ENCODE measurements at places on chromosomes 5 and 9.

- no peak for DNase-seq
Observed at GRCh38 chr5:7181841-7182240, 214.1 kb upstream of the ADCY2 start.

DNA sequence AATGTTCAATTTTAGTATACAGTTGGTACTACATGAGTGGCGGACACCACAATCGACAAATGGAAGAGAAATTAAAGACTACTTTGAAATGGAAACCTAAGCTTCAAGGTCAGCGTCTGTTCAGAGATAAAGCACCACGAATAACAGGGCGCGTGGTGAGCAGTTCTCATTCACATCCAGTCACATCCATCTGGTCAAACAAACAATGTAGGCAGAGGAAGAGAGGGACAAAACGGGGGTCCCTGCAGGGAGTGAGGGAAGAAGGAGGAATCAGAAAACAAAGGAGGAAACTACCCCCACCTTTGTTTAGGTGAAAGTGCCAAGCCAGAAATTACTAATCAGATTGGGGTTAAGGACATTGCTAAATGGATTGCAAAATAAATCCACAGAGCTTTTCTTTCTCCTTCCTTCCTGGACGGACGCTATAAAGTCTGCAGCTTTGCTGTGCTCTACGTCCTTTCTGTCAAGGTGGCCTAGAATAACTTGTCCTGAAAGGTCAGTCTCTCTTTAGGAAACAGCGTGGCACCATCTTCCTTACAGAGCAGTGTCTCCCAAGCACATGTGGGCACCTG lies 138.6 kb downstream of the ENTREP1 start:
- DNase-seq, result no peak

GRCh38 chr5:121691478-121691877 lies 160.2 kb upstream of the FTMT start:
- DNase-seq, result no peak

GRCh38 chr5:170937072-170937471 lies 75.3 kb downstream of the RANBP17 start:
- DNase-seq, result no peak

GRCh38 chr9:70868661-70869652 lies 252.5 kb downstream of the TRPM3 start:
- no peak for DNase-seq

DNA sequence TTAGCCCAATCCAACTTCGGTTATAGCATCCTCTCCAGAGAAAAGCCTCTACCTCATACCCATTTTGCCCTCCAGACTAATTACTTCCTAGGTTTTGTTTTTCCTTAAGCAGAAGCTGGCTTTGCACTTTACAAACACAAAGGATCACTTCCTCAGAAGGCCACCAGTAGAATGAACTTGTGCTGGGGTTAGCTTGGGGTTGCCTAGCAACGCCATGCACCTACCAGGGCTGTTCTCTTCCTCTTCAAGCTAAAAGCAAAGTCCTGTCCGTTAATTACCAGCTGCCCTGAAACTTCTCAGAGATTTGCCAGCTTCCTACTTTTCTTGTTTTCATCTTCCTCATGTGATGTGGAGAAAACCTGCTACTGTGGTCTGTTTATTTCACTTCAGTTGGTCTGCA lies 132.0 kb upstream of the WWC1 start:
- DNase-seq, result no peak

GRCh38 chr5:73902327-73903051 lies 276.5 kb downstream of the ARHGEF28 start:
- no peak for DNase-seq

DNA sequence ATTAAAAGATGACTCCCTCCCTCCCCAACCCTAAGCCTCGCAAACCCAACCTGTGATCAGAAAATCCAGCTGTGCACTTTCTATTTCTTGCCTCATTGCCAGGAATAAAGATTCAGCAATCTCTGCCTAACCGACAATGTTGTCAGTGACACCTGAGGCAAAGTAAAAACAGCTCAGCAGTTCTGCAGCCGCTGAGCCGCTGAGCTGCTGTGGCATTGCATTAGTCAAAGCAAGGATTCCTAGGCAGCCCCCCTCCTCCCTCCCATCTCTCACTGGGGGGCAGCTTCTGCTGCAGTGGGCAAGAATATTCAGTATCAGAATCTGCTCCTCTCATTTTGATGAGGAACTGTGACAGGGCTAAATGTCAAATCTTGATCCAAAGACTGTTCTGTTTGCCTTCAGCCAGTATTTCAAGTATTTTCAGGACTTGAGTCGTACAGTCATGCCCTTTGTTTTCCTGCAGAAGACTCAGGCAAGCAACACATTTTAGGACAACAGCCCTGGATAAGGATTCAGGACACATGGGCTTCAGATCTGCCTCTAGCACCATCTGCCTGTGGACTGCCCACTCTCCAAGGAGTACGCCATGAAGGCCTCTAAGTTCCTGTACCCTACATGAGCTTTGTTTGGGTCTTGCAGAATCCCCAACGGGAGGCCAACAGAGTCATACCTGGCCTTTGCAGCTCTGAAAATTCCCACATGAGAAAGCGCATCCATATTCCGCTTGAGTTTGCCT lies 41.1 kb upstream of the DAP start:
- DNase-seq, result no peak

DNA sequence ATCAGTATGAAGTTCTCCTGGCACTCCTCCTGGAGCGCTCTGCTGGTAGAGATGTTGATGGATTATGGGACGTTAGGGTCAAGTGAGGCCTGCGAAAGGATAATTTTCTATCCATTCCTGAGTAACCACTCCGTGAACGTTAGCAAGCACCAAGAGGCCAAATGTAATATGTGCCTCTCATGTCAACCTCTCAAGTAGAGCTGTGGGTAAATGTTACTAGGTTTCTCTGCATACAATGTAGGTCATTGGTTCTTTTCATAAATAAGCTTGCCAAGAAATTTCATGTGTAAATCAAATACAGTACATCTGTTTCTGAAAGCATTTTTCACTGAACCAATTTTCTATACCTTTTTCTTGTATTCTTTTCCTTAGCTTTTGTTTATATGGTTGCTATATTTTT lies 126.3 kb downstream of the KDM4C start:
- no peak for DNase-seq

DNA sequence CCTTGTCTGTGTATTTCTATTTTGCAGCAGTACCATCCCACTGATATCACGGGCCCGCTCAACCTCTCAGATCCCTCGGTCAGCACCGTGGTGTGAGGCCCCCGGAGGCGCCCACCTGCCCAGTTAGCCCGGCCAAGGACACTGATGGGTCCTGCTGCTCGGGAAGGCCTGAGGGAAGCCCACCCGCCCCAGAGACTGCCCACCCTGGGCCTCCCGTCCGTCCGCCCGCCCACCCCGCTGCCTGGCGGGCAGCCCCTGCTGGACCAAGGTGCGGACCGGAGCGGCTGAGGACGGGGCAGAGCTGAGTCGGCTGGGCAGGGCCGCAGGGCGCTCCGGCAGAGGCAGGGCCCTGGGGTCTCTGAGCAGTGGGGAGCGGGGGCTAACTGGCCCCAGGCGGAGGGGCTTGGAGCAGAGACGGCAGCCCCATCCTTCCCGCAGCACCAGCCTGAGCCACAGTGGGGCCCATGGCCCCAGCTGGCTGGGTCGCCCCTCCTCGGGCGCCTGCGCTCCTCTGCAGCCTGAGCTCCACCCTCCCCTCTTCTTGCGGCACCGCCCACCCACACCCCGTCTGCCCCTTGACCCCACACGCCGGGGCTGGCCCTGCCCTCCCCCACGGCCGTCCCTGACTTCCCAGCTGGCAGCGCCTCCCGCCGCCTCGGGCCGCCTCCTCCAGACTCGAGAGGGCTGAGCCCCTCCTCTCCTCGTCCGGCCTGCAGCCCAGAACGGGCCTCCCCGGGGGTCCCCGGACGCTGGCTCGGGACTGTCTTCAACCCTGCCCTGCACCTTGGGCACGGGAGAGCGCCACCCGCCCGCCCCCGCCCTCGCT lies 1.9 kb downstream of the LRRC26 start:
- no peak for DNase-seq

- no peak for DNase-seq
Observed at GRCh38 chr9:109507421-109507838, 9.3 kb upstream of the PTPN3 start.

GRCh38 chr5:37554938-37555337 lies 175.8 kb downstream of the WDR70 start:
- DNase-seq, result no peak

DNA sequence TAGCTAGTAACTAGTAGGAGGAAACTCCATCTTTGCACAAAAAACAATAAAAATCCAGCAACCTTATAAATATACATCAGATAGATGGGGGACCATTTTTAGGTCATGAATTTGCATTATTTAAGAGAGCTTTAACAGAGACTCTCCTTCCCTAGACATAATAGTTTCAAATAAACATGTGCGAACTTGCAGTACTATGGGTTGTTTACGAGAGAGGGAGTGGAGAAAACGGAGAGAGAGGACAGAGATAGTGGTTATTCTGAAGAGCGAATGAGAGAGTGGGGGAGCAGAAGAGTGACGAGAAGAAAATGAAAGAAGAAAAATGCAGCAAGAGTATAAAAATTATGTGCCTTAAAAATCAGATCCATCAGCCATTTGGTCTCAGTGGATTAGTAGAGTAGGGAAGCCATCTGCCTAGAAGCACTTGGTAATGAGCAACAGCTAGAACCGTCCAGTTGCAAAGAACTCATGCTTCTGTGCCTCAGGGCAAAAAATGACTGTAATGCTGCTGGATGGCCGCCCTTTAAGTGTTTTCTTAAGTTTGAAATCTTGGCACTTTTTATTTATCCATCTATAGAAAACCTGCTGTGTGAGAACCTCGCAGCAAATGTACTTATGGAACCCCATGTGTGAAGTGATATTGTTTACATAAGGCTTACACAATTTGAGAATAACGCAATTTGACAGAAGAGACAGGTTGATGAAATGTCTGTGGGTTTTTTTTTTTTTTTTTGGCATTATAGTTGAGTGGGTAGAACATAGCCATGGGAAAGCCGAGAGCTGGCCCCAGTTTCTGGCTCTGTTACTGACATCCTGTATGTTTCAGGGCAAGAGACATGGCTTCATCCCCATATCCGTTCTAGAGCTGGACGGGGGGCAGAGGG lies 95.6 kb upstream of the ZNF608 start:
- DNase-seq, result no peak

DNA sequence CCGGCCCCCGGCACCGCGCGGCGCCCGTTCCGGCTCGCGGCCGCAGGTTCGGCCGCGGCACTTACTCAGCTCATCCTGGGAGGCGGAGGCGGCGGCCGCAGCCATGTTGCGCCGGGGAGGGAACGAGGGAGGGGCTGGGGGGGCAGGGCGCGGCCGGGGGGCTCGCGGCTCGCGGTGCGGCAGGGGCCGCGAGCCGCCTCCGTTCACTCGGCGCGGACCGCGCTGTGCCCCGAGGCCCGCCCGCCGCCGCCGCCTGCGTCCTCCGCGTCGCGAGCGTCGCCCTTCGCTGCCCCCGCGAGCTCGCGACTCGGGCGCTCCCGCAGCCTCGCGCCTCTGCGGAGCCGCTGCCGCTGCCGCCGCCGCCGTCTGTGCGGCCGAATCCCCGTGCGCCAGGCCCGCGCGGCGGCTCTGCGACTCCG lies 735 bp downstream of the ECPAS start:
- DNase-seq, result peak; percentile 17

DNA sequence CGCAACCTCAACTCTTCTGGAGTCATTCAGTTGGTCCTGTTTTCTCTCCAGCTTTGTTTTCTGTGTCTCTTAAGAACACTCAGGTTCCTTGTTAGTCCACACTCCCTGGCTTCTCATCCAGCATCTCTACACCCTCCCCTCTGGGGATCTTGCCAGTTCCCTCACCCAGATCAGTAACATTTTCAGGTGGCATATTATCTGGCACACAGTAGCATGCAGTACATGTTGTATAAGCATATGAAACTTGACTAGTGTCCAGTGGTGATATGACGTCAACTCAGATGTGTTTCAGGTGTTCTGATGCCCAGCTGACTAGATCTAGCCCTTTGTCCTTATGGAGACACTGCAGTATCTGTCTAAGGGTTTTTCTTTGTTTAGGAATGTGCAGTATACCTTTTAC lies 184.3 kb downstream of the ARHGAP26 start:
- DNase-seq, result no peak

DNA sequence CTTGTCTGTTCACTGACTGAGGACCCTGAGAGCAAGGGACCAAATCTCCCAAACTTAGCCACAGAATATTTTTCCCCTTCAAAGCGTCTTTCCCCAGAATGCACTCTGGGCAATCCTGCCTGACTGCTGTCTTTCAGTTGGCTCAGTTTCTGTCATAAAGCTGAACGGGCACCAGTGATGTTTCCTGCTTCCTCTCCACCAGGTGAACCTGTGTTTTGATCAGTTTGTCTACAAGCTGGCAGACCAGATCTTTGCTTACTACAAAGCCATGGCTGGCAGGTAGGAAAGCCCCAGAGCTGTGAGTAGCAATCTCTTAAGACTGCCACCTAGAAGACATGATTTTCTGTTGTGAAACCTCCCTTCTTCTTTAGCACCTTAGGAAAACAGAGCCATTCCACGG lies 61.8 kb downstream of the CYFIP2 start:
- DNase-seq, result no peak

- DNase-seq, result no peak
Observed at GRCh38 chr9:94672811-94673487, 33.6 kb upstream of the FBP1 start.

DNA sequence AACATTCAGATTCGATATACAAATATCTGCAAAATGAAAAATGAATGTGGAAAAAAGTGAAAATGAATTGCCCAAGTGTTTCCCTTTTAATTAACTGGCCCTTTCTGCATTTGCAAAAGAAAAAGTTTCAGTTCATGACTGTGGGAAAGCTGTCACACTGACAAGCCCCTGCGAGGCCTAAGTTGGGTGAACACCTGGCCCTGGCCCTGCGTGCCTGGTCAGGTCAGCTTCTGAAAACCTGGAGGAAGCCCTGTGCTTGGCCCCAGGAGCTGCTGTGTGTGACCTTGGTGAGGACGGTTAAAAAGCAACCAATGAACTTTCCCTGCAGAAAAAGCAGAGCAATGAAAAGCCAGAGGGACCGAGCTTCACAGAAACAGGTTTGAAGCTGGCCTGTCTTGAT lies 41.0 kb upstream of the SHC3 start:
- DNase-seq, result no peak

DNA sequence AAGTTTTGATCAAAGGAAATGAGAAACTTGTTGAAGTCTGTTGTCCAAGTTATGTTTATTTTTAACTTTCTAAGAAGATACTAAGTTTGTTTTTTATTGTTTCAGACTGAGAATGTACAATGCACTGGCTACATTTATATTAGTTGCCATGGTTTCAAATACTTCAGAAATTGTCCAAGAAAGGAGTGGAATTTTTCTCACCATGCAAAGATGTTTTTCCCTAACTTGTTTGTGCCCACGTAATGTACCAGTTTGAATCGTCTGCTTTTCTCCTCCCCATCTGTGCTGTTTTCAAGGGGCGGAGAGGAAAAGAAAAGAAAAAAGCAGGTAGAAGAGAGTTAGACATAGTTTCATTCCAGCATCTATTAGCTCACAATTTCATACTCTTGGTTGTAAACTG lies 407.0 kb downstream of the KCTD16 start:
- DNase-seq, result no peak

DNA sequence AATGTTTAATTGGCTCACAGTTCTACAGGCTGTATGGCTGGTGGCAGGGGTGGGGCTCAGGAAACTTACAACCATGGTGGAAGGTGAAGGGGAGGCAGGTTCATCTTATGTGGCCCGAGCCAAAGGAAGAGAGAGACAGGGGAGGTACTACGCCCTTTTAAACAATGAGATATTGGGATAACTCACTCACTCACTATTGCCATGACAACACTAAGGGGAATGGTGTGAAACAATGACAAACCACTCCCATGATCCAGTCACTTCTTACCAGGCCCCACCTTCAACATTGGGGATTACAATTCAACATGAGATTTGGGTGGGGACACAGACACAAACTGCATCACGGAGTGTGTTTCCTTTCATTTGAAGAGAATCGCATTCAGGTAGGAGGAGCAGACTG lies 220.9 kb downstream of the GADD45G start:
- DNase-seq, result no peak

GRCh38 chr9:69469136-69469535 lies 144.1 kb downstream of the ENTREP1 start:
- DNase-seq, result no peak
